Glomerular endothelial cell (primary cell): ENCODE measurements at places on chromosomes 1 and 21.

DNA sequence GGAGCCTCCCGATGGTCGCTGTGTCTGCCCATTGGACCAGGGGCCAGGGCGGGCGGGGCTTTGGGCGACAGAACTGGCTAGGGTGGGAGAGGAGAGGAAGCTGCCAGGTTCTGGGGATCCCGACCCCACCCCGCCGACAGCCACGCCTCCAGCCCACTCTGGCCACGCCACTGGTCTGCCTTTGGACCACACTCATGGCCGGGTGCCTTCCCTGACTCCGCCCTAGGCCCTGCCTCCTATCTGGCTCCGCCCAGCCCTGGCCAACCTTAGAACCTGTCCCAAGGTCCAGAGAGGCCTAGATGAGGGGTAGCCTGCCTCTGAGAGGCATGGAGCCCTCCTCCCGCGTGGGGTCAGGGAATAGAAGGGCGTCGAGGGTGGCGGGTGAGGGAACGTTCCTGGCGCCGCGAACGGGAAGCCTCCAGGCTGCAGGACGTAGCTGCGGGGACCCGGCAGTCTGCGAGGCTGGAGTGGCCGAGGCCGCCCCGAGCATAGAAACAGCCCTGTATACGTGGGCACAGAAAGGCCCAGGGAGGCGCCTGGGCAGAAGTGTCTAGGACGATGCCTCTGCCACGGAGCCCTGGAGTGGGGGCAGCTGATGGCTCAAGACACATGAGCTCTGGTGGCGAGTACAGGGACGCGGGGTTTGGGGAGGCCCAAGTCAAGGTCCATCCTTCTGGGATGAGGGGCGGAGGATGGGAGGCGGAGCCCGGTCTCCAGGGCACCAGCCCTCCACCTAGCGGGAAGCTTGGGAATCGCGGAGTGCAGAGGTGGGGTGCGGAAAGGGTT is 11.5 kb upstream of the COL16A1 start:
- DNase-seq = no peak

- no peak for DNase-seq
Observed at GRCh38 chr1:92504291-92505014, 17.7 kb upstream of the GFI1 start.

DNA sequence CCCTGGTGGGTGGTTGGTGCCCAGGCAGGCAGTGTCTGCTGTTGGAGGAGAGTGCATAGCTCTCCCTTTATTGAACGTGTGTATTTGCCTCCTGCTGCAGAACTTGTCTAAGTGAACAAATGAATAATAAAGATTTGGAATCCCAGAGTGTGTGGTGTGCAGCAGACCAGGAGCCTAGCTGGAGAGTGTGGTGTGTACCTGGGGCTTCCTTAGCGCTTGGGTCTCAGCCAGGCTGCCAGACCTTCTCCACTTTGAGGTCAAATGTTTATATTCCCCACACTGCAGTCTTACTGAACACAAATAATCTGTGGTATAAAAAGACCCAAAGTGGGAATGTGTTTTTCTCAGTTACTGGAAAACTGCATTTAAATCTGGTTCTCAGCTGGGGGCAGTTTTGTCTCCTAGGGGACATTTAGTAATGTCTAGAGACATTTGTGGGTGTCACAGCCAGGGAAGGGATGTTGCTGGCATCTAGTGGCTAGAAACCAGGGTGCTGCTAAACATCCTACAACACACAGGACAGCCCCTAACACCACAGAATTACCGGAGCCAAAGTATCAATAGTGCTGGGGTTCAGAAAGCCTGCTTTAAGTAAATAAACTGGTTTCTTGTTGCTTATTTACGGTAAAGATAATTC is 23.6 kb downstream of the SLC37A1 start:
- DNase-seq = no peak

- DNase-seq = no peak
Observed at GRCh38 chr1:37469386-37469785, 5.0 kb upstream of the ZC3H12A start.

DNA sequence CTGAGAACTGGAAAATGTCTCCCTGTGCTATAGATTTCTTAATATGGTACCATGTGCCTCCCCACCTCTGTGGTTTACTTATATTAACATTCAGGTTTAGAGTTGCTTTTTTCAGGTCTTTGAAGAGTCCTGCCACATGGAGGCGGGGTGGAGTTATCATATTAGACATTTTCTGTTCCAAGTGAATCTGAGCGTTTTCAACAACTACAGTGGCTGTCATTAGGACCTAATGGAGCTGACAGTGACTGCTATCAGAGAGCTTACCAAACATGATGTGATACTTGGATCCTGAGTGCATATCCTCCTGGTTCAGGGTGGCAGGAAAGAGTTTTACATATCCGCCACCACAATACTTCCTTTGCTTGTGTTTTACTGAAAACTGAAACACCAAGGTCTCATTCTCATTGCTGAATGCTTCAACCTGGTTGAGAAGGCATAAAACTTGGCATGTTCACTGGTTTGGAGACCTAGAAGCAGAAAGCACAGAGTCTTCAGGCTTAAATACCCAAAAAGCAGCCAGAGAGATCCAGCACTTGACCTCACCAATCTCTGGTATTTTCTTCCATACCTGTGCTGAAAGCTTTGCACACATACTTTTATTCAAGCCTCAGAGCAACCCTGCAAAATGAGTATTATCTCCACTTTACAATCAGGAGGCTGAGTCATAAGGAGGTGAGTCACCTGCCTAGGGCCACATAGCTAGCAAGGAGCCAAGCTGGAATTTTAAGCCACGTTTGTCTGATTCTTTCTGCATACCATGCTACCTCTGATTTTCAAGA is 47.4 kb upstream of the OSBPL9 start:
- DNase-seq = peak; percentile 47

DNA sequence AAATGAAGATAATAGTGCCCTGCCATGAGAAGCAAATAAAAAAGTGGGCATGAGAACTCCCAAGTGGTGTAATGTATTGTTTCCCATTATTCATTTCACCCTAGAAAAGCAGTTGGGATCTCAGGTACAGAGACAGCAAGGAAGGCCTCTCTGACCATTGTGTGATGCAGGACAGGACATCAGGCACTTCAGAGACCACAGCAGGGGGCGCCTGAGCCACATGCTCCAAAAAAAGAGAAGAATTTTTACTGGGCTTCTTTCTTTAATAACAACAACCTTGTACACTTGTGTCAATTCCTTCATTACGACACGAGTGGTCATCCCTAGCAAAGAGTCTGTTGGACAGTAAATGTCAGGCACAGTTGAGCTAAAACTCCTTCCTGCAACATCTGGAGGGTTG is 533.3 kb downstream of the OMA1 start:
- no peak for DNase-seq

- peak; percentile 86 for DNase-seq
Observed at GRCh38 chr1:235075048-235075776, 53.4 kb downstream of the TOMM20 start.

- no peak for DNase-seq
Observed at GRCh38 chr1:66452162-66452561, 81.8 kb upstream of the SGIP1 start.

- no peak for DNase-seq
Observed at GRCh38 chr1:206558794-206559671, 51.7 kb downstream of the RASSF5 start.

GRCh38 chr1:50271337-50271736 is 151.9 kb downstream of the DMRTA2 start:
- no peak for DNase-seq

DNA sequence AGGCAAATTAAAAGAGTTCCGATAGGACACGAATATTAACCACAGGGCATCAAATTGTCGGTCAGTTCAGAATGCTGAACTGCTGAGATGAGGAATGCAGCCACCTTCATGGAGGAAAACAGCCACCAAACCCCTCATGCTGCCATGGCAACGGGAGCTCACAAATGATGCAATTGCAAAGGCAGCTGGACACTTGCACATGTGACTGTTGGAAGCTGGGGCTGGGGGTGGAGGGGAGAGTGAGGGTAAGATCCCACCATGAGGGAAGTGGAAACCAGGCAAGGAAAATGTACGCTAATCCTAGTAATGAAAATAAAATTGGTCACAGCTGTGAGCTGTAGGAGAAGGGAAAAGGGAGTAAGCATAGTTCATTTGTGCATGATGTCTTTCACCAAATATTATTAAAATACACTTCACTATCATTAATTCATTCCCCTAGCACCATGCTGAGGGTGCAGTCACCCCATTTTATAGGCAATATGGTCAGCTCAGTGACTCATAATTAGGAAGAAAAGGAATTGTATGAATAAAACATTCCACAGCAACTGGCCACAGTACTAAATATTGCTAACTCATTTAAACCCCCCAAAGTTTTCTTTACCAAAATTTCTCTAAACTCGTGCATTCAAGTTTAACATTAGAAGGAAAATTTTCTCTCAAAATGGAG is 15.3 kb downstream of the BECN2 start:
- DNase-seq = no peak

DNA sequence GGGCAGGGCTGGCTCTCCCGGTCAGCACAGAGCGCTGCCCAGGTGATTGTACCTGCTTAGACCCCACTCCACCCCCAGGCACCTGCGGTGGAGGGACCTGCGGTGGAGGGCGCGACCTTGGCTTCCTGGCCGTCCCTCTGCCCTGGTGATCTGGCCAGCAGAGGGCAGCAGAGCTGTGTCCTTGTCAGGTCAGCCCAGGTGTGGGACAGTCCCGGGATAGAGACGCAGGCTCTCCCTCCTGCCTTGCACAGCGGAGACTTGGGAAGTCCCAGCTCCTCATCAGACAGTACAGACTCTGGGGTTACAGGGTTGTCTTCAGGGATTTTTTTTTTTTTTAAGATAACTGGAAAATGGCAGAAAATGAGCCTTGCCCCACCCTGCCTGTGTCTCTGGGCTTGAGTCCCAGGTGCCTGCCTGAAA is 10.0 kb downstream of the SLX9 start:
- no peak for DNase-seq
